ENCODE measurements at places on chromosomes 6 and 20. TPM values are rescaled to one million over a fixed set of nuclear protein-coding genes. Genes with fewer than 3 reads are reported as not detected.

DNA sequence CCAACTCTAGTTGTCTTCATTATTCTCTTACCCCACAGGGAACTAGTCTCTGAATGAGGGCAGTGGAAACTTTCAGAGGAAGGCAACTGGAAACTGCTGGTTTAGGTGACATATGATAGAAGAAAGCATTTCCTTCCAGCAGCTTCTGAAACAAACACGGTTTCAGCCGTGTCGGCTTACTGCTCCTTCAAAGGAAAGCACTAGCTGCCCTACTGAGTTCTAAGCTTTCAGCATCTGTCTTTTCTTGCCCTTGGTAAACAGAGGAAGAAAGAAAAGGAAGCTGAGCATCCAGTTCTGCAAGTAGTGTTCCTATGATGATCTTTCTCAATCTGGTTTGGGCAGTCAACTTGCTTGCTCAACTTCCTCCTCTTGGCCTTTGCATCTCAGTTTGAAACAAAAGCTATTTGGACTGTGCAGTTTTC, 117.5 kb upstream of the CEP85L start:
- DNase-seq, result no peak

GRCh38 chr6:138882369-138883017, 86.6 kb downstream of the ECT2L start:
- no peak for DNase-seq

DNA sequence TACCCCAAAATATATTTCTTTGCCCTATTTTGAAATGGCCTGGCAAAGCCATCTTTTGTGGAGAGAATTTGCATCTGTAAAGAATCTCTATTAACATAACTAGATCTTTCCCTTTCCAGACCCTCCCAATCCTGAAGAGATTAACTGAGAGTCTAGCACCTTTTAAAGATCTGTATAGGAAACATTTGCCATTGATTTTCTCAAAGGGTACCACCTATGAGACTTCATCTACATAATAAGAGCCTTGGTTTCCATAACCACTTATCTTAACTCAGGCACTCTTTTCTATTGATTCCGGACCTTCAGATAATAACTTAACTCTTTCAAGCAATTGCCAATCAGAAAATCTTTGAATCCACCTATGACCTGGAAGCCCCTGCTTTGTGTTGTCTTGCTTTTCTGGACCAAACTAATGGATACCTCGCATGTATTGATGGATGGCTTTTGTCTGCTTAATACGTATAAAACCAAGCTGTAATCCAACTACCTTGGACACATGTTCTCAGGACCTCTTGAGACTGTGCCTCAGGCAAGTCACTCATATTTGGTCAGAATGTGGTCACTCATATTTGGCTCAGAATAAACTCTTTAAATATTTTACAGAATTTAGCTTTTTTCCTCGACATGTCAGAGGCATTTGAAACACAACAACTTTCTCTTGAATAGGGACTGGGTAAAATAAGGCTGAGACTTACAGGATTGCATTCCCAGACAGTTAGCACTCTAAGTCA, 31.4 kb downstream of the SLC22A2 start:
- no peak for DNase-seq

DNA sequence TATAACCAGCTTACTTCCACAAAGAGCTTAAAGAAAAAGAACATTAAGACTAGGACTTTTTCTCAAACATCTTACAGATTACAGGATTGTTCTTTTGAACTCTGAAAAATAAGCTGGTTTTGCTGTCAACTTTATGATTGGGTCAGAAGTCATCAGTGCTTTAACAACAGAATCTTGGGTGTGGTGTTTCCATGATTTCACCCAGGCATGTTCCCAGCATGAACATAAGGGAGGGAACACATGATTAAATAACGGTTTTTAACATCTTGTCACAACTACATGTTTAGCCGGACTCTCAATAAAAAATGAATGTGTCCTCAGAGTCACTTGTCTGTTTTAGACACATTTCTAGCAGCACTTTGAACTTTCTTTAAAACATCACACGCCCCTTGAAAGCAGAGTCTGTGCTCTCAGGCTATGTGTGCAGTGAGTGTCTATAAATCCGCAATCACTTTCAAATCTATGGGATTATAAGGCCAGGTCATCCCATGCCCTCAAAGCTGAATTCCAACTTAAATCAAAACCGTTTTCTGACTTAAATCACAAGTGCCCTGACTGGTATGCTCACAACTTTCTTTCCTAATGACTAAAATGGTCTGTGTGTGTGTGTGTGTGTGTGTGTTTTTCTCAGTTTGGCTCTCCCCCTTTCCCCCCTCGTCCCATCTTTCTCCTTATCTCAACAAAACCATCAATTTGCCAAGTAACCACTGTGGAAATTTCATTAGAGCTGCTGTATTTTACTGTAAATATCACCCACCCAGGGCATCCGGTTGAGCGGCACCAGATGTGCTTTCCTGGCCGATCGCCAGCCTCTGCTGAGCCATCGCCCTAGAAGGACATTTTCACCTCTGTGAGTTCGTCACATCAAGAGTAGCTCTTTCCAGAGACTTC, 216.8 kb upstream of the DTNBP1 start:
- no peak for DNase-seq

- no peak for DNase-seq
Observed at GRCh38 chr6:4611429-4612129, 164.6 kb upstream of the CDYL start.

DNA sequence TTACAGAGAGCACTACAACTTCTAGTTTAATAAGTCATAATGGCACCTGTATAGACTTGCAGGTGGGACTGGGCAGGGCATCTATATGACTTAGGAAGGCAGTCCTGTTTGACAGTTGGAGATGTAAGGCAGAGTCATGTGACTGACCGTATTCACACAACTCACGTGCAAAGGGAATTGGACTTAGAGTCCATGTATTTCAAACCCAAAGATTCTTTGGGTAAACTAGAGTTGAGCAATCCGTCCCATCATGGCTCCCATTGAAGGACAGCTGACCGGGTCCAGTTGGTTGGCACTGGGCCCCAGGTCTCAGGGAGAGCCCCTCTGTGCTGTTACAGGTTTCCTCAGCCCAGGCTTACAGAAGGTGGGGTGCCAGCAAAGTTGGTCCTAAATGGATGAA, 121.9 kb downstream of the ARID1B start:
- no peak for DNase-seq

- DNase-seq, result peak; percentile 53
Observed at GRCh38 chr6:74671558-74672025, 534.3 kb downstream of the COL12A1 start.

- DNase-seq, result no peak
Observed at GRCh38 chr6:150717419-150717818, 117.7 kb downstream of the PLEKHG1 start.

- no peak for DNase-seq
Observed at GRCh38 chr6:36241728-36242127, 28.1 kb upstream of the PNPLA1 start.

DNA sequence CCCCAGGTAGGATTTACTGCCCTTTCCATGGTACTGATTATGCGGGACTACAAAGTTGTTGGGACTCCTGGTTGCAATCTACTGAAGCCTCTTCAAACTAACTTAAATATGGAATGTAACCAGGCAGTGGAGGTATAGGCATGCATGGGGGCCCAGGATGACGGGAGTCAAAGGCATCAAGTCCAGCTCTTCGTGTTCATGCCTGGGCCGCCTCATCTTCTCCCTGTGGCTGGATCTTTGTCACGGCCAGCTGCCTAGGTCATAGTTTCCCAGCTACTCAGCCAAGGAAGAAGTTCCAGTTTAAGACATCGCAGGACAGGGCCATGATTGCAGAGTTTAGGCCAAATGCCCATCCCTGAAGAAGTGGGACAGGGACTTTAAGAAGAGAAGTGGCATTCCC, 20.5 kb downstream of the LYRM2 start:
- no peak for DNase-seq

Gene LINC00237
- polyA plus RNA-seq, result not detected

Gene NUS1
- 26.1 TPM for polyA plus RNA-seq

All from AG04450 (cell line).